ENCODE measurements at places on chromosomes 5 and 9.

DNA sequence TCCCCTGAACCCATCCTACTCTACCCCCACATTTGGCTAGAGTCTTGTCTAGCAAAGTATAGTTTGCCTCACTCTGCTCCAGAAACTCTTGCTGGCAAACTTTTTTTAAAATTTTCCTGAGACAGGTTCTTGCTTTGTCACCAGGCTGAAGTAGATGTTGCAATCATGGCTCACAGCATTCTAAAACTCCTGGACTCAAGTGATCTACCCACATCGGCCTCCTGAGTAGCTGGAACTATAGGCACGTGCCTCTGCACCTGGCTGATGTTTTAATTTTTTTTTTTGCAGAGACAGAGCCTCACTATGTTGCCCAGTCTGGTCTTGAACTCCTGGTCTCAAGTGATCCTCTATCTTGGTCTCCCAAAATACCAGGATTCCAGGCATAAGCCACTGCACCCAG, 175.8 kb upstream of the FBXL17 start:
- DNase-seq: no peak

- no peak for DNase-seq
These were observed 500.7 kb downstream of the SPATA31D1 start for GRCh38 chr9:82489201-82489821.

GRCh38 chr9:115025721-115026120, 92.2 kb downstream of the TNC start:
- DNase-seq: no peak

DNA sequence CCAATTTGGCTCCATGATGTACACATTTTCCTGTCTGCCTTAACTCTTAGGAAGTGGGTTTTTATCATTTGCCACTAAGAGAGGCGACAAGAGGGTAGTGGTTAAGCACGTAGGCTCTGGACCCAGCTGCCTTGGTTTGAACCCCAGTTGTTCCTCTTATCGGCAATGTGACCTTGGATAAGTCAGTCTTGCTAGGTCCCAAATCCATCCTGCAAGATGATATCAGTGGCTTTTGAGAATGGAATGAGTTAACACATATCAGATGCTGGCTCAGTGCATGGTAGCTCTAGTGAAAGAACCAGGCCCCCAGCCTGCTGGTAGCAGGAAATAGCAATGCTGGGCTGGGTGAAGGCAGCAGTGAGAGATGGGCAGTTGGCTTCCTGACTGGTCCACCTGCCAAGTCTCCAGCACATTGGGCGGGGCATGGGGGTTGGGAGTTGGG, 72.5 kb downstream of the STK10 start:
- no peak for DNase-seq

GRCh38 chr5:17243287-17244063, 26.0 kb downstream of the BASP1 start:
- DNase-seq: no peak

- DNase-seq: no peak
These were observed 37.3 kb downstream of the PBX3 start for GRCh38 chr9:125784286-125785049.

- DNase-seq: peak; percentile 66
These were observed 2.2 kb downstream of the CPEB4 start for GRCh38 chr5:173890195-173890991.

DNA sequence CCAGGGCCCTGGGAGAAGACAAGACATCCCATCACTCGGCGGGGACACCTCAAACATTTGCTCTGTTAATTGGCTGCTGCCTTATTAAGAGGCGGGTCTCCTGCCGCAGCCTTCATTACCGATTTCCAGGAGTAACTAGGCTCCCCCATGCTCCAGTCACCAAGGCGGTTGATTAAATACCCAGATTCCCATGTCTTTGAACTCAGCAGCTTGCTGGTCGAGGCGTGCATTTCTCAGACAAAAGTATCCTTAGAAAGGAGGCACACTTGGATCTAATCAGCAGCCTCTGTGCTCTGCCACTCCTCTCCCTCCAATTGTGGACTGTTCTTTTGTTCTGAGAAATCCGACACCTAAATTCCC, 228.8 kb downstream of the FSTL4 start:
- no peak for DNase-seq

DNA sequence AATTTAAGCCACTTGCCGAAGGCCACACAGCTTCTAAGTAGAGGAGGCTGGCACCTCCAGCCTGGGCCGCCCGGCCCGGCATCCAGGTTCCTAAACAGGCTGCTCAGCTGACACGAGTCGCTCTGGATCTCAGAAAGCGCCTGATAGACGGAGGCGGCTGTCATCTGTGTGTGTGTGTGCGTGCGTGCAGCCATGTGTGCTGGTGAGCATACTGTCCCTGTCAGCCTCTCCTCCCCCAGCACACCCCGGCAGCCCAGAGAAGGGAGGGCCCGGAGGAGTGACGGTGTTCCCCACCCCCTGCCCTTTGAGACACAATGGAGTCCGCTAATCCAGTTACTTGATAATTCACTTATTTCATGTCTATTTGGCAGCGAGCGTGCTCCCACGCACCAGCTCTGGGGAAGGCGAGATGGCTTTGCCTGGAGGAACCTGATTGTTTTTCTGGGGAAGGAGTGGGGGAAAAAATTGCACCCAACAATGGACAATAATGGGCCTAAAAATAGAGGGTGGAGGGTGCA, 20.0 kb downstream of the NTNG2 start:
- peak; percentile 96 for DNase-seq

- peak; percentile 62 for DNase-seq
These were observed 23.8 kb downstream of the NEURL1B start for GRCh38 chr5:172664681-172665541.

- DNase-seq: no peak
These were observed 39.1 kb downstream of the CTNNA1 start for GRCh38 chr5:138792195-138792790.

- no peak for DNase-seq
These were observed 22.2 kb downstream of the RCL1 start for GRCh38 chr9:4814913-4815312.

GRCh38 chr5:120098426-120098825, 365.7 kb upstream of the PRR16 start:
- DNase-seq: no peak

GRCh38 chr9:97852399-97853055, 499 bp upstream of the FOXE1 start:
- DNase-seq: no peak

GRCh38 chr5:75351139-75351926, 14.3 kb downstream of the HMGCR start:
- no peak for DNase-seq

- DNase-seq: no peak
These were observed 4.7 kb upstream of the TOR2A start for GRCh38 chr9:127739614-127740330.

- no peak for DNase-seq
These were observed 20.9 kb downstream of the RFK start for GRCh38 chr9:76373173-76373783.

DNA sequence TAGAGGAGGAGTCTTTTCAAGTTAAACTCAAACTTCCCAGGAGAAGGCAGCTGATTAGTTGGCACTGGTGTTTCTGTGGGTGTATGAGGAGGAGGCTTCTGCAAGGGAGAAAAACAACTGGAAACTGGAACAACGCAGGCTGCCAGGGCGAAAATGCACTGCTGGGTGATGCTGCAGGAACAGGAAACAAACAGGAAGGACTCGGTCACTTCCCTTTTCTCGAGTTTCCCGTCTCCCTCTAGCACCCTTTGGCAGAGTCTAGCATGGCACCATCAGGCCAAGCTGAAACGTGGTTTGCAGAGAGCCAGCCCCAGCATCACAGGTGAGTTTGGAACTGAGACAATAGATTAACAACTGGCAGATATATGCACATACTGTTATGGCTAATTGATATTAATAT, 77.5 kb upstream of the CAST start:
- no peak for DNase-seq

GRCh38 chr5:156850206-156850751, at the start of gene PPP1R2B:
Gene PPP1R2B (plus strand): TSS chr5:156850295. CDS start chr5:156850563, 268 bp downstream.
- no peak for DNase-seq

- no peak for DNase-seq
These were observed 6.0 kb downstream of the NRARP start for GRCh38 chr9:137295849-137296669.

- DNase-seq: no peak
These were observed 6.7 kb upstream of the GCNT4 start for GRCh38 chr5:75058986-75059535.

GRCh38 chr5:7793895-7794294, 57.0 kb downstream of the CFAP90 start:
- DNase-seq: no peak

DNA sequence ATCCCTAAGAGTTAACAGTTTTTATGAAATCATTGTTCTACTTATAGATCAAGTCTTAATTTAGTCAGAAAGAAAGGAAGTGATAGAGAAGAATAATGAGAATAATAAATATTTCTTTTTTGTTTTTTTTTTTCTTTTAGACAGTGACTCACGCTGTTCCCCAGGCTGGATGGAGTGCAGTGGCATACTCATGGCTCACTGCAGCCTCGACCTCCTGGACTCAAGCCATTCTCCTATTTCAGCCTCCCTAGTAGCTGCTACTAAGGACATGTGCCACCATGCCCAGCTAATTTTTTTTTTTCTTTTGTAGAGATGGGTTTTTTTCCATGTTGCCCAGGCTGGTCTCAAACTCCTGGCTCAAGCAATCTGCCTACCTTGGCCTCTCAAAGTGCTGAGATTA, 11.0 kb downstream of the IFNA21 start:
- DNase-seq: no peak

DNA sequence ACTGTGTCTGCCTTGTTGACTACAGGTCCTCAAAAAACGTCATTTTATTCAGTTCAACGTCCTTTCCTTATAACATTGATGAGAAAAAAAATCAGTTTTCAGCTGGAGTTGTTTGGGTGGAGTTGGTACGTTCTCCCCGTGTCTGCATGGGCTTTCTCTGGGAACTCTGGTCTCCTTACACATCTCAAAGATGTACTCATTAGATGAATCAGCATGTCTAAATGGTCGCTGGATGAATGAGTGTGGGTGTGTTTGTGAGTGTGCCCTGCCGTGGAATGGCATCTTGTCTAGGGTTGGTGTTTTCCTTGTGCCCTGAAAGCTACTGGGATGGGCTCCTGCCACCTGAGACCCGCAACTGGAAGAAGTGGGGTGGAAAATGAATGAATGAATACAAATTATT, 30.1 kb downstream of the EGR1 start:
- no peak for DNase-seq

DNA sequence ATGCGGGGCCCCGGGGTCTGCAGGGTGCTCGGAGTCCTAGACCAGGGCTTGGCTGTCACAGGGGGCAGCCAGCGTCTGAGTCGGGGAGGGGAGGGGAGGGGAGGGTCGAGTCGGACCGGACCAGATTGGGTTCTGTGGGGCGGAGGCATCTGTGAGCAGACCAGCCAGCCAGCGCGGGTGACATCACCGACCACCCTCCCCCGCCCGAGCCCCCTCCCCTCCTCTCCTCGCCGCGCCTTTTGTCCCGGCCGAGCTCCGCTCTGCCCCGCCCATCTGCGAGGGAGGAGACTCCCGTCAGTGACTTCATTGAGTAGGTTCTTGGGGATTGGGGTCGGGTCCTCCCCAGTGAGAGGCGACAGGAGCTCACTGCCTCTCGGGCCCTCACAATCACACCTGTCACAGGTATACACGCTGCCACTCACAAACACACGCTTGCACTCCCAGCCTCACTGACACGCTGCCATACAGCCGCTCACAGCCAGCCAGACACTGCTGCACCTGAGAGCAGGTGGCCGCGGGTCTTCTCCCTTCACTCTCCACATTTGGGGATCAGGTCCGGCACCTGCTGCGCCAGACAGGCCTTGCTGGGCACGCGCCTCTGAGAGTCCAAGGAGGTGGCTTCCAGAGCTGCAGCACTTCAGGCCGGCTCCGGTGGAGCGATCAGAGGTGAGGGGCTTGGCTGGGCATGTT, 546 bp downstream of the DNAJB5 start:
- peak; percentile 74 for DNase-seq

DNA sequence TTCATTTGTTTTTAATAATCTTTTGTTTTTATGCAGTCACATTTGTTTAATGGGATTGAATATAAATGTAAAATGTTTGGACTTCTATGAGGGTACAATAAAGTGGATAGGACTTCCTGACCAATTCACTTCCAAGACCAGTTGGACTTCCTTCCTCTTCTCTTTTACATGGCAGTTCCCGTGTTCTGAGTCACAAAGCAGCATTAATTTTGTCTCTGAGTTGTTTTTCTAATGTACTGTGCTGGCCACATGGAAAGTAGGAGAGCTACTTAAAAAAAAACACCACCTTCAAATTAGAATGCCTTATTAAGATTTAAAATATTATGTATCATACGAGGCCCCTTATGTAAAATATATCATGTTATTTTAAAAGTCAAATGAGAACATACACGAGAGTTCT, 87.3 kb downstream of the CCDC171 start:
- no peak for DNase-seq

- DNase-seq: no peak
These were observed 208.1 kb downstream of the DMAC1 start for GRCh38 chr9:7591501-7591900.

- DNase-seq: no peak
These were observed 728.8 kb downstream of the NR2F1-AS1 start for GRCh38 chr5:92852219-92852618.

- peak; percentile 96 for DNase-seq
These were observed 1.8 kb downstream of the RALGDS start for GRCh38 chr9:133119103-133119845.

- DNase-seq: peak; percentile 71
These were observed 76.4 kb downstream of the MED27 start for GRCh38 chr9:132003319-132003704.

DNA sequence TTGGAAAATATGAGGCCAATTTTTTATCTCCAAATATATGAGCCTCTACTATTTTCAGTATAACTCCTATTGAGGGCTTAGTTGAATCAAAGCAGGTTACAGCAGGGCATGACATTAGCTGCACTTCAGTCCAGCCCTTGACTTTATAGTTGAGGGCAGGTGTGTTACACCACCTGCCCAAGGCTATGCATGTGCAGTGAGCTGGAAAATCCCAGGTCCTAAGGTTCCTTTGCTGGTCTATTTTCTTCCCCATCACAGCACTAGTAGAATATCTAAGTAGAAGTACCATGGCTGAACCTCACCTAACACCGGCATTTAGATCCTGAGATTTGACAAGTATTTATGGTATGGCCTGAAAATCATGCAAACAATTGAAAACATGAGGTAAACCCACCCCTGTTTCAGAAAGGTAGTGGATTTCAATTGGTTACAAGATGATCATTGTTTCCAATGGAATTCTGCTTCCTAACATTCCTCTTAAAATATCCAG, 201.1 kb downstream of the SEMA5A start:
- DNase-seq: no peak

DNA sequence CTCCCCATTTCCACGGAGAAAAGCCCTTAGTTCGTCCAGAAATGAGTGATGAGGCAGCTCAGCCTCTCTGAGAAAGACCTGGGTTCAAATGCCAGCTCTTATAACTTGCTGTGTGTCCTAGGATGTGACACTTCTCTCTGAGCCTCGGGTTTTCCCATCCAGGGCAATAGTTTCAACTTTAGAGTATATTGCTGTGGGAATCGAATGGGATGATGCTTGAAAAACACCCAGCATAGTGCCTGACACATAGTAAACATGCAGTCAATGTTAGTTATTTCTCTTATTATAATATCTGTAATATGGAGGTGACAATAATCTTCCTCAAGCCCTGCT, 430 bp upstream of the MAPKAP1 start:
- DNase-seq: no peak

- no peak for DNase-seq
These were observed 42.5 kb upstream of the EXOC3 start for GRCh38 chr5:400282-401145.

GRCh38 chr5:93294199-93294598, 286.8 kb downstream of the NR2F1-AS1 start:
- no peak for DNase-seq

Data from BE2C (cell line).